ENCODE measurements at places on chromosomes 1 and 21. TPM values are rescaled to one million over a fixed set of nuclear protein-coding genes. Genes with fewer than 3 reads are reported as not detected.

DNA sequence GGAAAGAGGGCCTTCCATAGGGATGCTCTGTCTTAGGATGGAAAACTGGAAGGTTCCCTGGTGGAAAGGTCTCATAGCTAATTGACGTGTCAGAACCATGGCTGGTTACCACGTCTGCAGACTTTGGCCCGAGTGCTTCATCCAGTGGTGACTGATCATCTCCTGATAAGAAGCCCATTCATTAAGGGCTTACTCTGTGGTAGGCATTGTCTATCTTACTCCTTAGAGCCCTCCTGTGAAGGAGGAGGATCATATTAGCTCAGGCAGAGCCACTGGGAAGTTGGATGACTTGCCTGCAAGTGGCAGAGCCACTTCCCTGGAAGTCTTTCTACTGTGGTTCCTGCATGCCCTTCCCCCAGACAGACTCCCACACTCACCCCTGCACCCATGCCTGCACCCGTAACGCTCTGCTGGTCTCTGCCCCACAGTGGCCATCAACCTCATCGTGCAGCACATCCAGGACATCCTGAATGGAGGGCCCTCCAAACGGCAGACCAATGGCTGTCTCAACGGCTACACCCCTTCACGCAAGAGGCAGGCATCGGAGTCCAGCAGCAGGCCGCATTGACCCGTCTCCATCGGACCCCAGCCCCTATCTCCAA, 79.9 kb downstream of the UCK2 start:
- DNase-seq: peak; percentile 80

GRCh38 chr21:45405819-45406762, 1.1 kb downstream of the COL18A1 start:
- peak; percentile 44 for DNase-seq

- peak; percentile 81 for DNase-seq
Measured at GRCh38 chr1:178739285-178740045, 14.4 kb downstream of the RALGPS2 start.

- no peak for DNase-seq
Measured at GRCh38 chr21:25776440-25776839, 41.7 kb downstream of the GABPA start.

- no peak for DNase-seq
Measured at GRCh38 chr1:201711811-201712210, 117.1 kb upstream of the IPO9 start.

- no peak for DNase-seq
Measured at GRCh38 chr1:29312469-29313461, 76.4 kb downstream of the PTPRU start.

DNA sequence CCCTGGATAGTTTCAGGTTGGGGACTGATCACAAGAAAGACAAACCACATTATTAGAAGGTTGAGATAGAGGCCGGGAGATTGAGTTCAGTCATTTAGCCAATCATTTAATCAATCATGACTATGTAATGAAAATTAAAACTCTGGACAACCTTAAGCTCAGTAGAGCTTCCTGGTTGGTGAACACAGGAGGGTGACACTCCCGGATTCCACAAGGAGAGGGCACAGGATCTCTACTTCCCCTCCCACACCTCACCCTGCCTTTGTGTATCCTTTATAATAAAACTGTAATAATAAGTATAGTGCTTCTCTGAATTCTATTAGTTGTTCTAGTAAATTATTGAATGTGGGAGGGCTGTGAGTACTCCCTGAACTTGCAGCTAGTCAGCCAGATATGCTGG, 150.1 kb downstream of the PIK3R3 start:
- no peak for DNase-seq

GRCh38 chr21:34332347-34332746, 31.5 kb upstream of the KCNE2 start:
- no peak for DNase-seq

GRCh38 chr1:202794051-202794740, 14.0 kb downstream of the KDM5B start:
- DNase-seq: no peak

DNA sequence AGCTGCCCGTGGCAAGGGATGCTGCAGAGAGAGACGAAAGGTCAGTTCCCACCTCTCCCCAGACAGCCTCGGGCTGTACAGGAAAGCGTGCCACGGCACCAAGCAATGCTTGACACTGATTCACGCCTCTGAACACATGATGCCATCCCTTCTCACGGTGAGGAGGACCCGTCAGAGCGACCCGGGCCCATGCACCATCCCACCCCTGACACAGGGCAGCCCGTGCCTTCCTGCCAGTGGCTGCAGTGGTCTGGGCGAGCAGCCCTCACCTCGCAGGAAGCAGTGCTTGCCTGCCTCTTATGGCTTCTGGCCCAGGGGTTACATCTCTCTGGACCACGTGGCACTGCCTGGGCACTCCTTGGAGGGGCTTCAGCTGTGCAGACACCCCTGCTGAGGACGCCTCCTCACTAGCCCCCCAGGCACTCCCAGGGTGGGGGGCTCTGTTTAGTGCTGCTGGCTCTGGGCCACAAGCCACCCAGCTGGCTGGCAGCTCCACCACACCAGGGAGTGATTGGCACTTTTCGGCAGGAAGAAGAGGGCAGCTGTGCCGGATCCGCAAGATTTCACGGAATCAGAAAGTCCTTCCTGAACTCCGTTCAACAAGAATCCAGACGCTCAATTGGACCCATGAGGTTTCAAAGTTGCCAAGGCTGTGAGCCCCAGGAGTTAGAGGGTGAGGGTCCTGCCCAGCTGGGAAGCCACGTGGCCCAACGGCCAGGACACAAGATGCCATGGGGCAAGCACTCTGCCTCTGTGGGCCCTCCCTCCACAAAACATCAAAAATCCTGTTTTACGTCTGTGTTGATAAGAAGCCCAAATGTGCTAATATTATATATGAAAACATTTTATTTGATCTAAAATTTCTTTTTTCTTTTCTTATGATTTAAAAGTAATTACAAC, 34.8 kb upstream of the SLC19A1 start:
- DNase-seq: no peak

GRCh38 chr1:202806845-202807450, 1.3 kb downstream of the KDM5B start:
- DNase-seq: no peak

- DNase-seq: peak; percentile 76
Measured at GRCh38 chr1:59062743-59063142, 234.2 kb upstream of the FGGY start.

DNA sequence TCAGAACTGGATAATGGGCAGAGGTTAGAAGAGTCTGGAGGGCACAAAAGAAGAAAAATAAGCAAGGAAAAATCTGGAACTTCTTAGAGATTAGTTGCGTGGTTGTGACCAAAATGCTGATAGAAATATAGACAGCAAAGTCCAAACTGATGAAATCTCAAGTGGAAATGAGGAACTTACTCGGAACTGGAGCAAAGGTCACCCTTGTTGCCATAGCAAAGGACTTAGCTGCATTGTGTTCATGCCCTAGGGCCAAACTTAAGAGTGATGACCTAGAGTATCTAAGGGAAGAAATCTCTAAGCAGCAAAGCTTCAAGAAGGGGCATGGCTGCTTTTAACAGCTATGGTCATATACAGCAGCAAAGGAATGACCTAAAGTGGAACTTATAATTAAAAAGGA, 180.0 kb downstream of the TTLL7 start:
- peak; percentile 3 for DNase-seq

- DNase-seq: peak; percentile 87
Measured at GRCh38 chr1:109094377-109094803, 3.8 kb downstream of the TMEM167B start.

DNA sequence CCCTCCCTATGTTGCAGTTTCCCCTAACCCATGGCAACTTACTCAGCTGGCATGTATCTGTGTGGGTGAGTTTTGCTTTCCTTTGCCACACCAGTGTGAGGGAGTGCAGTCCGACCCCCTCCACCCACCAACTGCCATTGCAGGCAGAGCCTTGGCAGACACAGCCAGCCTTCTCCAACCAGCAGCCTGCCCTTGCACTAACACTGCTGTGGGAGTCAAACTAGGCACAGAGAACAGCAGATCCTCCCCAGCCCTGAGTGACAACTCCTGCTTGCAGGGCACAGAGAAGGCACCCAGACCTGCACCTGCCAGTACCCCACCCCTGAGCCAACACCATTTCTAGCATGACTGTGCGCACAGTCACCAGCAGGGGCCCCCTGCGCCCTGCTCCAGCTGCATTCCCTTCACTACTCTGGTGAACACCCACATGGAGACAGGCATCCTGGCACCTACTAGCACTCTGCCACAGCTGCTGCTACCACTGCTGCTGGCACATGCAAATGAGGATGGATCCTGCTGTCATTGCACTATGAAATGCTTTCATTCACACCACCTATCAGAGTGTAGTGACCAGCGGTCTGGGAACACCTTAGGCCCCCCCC, 98.4 kb downstream of the MAGI3 start:
- DNase-seq: no peak

- DNase-seq: no peak
Measured at GRCh38 chr1:175217721-175218531, 25.4 kb upstream of the KIAA0040 start.

DNA sequence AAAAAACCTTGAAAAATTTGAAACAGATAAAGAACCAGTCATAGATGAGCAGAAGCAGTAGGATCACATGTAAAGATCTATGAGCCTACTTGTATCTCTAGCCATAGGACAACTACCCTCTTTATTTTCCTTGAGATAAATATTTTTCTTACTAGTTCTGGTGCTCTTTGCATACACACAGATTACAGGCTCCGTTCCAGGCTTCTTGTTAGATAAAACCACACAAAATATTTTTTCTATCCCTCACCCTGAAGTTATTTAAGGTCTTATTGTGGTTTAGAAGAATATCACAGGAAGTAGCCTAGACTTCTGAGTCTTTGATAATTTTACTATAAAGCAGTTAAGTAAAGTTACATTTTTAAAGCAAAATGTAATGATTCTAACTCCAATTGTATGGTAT, 512.2 kb downstream of the NEGR1 start:
- peak; percentile 77 for DNase-seq

DNA sequence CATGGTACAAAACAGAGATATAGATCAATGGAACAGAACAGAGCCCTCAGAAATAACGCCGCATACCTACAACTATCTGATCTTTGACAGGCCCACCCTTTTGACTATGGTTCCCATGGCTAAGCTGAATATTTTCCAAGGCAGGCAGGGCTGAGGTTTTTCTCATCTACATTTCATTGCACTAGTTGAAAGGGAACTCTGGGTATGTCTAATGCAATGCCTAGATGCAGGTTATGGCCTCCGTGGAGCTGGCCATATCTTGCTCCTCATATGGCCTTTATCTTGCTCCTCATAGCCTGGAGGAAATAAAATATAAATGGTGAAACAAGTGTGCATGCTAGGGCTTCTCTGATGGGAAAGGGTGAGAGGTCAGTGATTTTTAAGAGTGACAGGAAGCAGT, 10.6 kb downstream of the SPRR5 start:
- no peak for DNase-seq

DNA sequence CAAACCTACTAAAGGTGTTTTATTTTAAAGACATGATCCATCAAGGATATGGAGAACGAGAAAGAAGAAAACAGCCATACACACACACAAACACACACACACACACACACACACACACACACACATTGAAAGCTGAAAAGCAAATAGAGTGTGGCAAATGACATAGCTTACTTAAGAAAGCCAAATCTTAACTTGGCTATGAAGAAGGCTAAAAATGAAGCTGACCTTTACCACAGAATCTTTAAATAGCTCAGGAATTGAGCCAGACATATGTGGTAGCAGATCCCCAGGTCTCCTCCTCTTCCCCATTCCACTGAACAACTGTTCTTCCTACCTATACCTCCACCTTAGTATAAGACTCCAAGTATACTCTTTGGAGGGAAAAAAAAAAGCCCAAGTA, 185.6 kb downstream of the CLEC20A start:
- peak; percentile 37 for DNase-seq

- no peak for DNase-seq
Measured at GRCh38 chr1:70990469-70991253, 57.0 kb downstream of the PTGER3 start.

GRCh38 chr1:161836018-161836417, 69.9 kb downstream of the ATF6 start:
- DNase-seq: peak; percentile 72

GRCh38 chr1:54016343-54017282, 1.4 kb downstream of the LDLRAD1 start:
- DNase-seq: peak; percentile 20

DNA sequence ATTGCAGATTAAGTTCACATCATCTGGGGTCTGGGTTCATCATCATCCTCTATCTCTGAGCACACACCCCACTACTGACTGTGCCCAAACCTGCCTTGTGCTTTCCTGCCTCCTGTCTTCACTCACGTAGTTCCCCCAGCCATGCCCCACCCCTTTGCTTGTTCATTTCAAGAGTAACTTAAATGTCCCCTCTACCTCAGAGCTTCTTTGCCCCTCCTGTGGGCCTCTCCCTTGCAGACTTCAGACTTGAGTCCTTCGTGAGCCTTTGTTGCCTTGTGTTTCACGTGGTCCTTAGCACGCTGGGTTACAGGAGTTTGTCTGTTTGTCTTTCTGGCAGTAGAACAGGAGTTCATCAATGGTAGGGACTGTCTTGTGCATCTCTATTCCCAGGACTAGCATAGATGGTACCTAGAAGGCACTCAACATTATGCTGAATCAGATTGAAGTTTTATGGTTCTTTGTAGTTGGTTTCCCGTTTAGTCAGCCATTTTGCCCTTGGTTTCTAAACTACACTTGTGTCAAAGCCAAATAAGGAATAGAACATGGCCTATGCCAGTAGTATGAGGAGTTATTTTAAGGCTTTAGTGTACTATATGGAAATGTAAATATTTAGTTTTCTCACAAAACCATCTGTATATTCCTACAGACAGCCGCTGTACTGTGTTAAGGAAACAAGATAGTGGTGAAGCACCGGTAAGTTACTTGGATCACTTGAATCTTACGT, 86.2 kb downstream of the TTC3 start:
- peak; percentile 76 for DNase-seq

DNA sequence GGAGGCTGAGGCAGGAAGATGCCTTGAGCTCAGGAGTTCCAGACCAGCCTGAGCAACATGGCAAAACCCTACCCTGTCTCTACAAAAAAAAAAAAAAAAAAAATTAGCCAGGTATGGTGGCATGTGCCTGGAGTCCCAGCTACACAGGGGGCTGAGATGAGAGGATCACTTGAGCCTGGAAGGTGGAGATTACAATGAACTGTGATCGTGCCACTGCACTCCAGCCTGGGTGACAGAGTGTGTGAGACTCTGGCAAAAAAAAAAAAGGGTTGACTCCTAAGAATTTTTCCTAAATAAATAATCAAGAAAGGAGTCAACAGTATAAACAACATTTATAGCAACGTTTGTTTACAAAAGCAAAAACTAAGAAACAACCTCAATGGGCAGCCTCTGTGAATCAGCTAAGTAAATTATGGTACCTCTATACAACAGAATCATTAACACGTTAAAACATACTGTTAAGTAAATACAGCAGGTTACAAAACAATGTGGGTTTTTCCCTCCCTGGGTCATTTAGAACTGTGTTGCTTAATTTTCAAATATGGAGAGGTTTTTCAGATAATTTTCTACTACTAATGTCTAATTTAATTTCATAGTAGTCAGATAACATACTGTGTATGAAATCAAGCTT, 56.8 kb downstream of the SLC30A10 start:
- DNase-seq: no peak

- DNase-seq: no peak
Measured at GRCh38 chr1:30798389-30799232, 41.0 kb upstream of the LAPTM5 start.

The PEAR1 gene
- total RNA-seq: 2.0 TPM

The KRTAP21-2 gene
- total RNA-seq: not detected

The TMEM200B gene
- total RNA-seq: 4.8 TPM

The SLAMF9 gene
- 0.28 TPM for total RNA-seq

The INSRR gene
- not detected for total RNA-seq

The SHE gene
- total RNA-seq: not detected

The BTG2 gene
- total RNA-seq: 10.3 TPM

The TMCC2 gene
- total RNA-seq: 2.0 TPM

The CHI3L2 gene
- total RNA-seq: 0.18 TPM

The COP1 gene
- 35.0 TPM for total RNA-seq

The LENEP gene
- not detected for total RNA-seq

The OLFML2B gene
- 0.56 TPM for total RNA-seq

The PDC gene
- total RNA-seq: not detected
